Activated CD4-positive, alpha-beta memory T cell treated with anti-CD3 and anti-CD28 coated beads, Interleukin-2, amount 10 ng/mL, durations not matched to agents 7 days and 5 days (primary cell): ENCODE measurements at places on chromosomes 13 and 19.

DNA sequence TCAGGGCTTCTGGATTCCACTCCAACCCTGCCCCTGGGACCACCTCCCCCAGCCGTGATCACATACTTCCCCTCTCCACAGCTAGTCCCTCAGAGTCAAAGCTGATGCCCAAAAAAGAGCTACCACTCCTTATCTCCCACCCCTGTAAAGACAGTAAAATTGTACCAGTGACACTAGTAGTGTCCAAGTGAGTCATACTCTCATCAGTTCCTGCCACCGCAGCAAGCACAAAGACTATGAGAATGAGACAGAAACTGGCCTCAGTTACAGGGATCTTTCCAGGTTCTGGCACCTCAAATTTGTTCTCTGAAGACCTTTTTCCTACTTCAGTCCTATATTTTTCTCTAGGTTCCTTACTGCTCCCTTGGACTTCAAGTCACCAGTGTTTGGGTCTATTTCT is 144.2 kb downstream of the SPRY2 start:
- DNase-seq, result no peak
- H3K4me1 ChIP-seq, result no peaks in the 10 kb centered on the region
- H3K36me3 ChIP-seq, result no peaks in the 10 kb centered on the region
- no peak overlapping the region for H3K27ac ChIP-seq
- no peaks in the 10 kb centered on the region for H3K27me3 ChIP-seq

DNA sequence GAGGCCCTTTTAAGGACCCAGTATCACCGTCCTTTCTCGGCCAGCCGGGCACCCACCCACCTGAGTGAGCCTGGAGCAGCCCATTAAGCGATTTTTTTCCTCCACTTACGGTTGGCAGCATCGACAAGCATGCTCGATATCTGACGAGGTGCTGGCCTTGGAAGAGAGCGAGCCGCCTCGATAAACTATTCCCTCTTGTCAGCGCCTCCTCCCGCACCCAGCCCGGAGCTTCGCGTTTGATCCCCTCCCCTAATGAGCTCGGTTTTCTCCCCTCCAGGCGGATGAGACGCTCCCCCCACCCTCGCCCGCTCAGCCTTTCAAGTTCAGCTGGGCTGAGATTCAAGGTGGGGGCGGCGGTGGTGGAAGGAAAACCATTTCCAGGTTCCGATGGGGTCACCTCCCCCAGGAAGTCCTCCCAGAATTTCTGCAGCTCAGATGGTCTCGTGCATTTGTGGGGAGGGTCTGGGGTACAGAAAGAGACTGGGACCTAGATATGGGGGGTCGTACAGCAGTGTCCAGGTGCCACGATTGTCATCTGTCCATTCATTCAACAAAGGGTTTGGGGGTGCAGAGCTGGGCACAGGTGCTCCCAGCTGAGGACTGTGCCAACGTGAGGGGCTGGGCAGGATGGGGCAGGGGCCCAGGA is 18.9 kb upstream of the ONECUT3 start:
- peaks cover 20% of the 10 kb centered on the region for H3K27me3 ChIP-seq
- H3K4me1 ChIP-seq, result no peaks in the 10 kb centered on the region
- no peak overlapping the region for H3K27ac ChIP-seq
- no peak for DNase-seq
- H3K4me3 ChIP-seq, result no peak overlapping the region

DNA sequence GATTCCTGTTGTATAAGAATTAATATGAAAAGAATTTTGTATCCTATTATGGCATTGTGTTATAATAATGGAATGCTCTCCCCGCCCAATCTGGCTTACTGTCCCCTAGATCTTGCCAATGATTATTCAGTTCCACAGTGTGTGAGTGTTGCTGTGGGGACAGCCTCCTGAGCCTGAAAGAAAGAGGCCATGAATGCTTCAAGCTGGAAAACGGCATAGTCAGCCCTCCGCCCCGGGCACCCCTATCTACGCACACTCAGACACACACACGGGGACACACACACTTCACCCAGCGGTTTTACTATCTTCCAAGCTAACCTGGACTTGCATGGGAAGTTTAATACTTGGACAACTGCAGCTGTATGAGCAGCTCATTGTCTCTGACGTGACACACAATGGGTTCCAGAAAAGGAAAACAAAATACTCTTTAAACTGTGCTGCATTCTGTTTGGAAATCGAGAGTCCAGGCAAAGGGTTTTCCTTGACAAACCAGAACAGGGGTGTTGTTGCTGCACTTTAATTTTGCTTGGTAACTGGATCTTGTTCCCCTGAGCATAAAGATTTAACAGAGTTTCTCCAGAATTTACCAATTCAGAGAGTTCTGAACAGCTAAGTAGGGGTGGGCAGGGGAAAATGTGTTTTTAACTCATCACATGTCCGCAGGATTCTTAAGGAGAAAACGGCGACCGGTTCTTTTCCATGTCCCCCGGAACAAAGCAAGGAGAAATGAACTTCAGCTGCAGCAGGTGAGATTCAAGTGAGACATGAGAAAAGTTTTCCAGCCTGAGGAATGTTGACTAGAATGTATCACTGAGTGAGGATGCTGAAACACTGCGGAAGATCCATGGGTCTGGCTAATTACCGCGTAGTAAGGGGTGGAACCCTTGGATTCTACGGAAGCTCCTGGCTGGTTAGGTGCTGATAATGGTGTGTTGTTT is 472.9 kb downstream of the FOXO1 start:
- no peak overlapping the region for H3K27ac ChIP-seq
- peaks cover 33% of the 10 kb centered on the region for H3K4me1 ChIP-seq
- H3K36me3 ChIP-seq, result no peaks in the 10 kb centered on the region
- no peak overlapping the region for H3K4me3 ChIP-seq

DNA sequence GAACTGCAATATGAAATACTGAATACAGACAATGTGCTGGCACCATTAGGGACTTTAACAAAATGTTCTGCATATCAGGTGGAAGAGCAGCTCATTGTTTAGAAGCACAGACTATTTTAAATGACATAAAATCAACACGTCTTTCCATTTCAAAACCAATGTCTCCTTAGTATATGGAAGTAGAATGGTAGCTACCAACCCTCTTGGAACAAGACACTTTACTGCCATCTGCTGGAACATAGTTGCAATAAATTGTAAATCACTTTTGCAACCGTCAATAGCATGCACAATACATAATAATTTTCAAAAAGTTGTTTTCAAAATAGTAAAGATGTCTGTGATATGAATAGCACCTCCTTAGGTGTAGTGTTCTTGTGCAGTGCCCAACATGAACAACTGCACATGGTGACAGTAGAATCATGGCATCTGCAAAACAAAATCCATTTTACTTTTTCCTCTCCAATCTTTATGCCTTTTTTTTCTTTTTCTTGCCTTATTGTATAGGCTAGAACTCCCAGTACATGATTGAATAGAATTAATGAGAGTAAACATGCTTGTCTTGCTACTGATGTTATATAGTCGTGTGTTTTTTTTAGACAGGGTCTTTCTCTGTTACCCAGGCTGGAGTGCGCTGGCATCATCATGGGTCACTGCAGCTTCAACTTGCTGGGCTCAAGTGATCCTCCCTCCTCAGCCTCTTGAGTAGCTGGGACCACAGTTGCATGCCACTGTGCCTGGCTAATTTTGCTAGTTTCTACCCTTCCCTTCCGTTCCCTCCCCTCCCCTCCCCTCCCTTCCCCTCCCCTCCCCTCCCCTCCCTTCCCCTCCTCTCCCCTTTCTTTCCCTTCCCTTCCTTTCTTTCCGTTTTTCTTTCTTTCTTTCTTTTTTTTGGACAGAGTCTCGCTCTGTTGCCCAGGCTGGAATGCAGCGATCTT is 7.8 kb upstream of the LYPD5 start:
- H3K27me3 ChIP-seq, result peaks cover 8% of the 10 kb centered on the region
- peaks cover 10% of the 10 kb centered on the region for H3K4me1 ChIP-seq
- DNase-seq, result no peak
- no peak overlapping the region for H3K4me3 ChIP-seq
